ENCODE measurements at places on chromosomes 3 and 15. TPM values are rescaled to one million over a fixed set of nuclear protein-coding genes. Genes with fewer than 3 reads are reported as not detected.

PPM1L gene
- 37.9 TPM for total RNA-seq

GPR171 gene
- total RNA-seq, result 0.41 TPM

LMOD3 gene
- total RNA-seq, result not detected

STX19 gene
- total RNA-seq, result not detected

DNA sequence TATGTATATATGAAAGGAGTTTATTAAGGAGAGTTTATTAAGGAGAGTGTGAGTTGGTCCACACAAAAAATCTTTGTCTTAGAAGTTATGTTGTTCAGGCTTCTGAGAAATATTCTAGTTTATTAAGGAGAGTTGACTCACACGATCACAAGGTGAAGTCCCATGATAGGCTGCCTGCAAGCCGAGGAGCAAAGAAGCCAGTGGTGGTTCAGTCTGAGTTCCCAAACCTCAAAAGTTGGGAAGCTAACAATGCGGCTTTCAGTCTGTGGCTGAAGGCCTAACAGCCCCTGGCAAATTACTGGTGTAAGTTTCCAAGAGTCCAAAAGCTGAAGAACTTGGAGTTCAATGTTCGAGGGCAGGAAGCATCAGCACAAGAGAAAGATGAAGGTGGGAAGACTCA lies 42.4 kb upstream of the DAZL start:
- DNase-seq, result no peak

- no peak for DNase-seq
These were observed 735.4 kb upstream of the GRM7 start for GRCh38 chr3:6125520-6125919.

DNA sequence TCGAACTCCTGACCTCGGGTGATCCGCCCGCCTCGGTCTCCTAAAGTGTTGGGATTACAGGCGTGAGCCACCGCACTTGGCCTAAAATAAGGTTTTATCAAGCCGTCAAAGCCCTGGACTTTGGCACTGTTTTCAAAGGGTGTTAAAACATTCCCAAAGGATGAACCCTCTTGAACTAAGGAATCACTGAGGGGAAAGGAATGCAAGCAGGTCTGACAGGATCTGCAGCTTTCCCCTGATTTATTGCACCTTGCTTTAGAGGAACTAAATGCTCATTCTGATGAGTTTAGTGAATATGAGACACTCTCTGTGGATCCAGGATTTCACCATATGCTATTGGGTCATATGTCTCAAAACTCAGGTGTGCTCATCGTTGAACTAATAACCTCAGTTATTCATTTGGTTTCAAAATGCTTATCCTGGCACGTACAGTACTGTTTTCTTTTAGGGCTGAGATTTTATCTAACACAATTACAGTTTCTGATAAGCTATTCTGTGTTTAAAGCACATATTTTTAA lies 63.0 kb upstream of the TSC22D2 start:
- DNase-seq, result no peak

- no peak for DNase-seq
These were observed 436.1 kb downstream of the CHL1 start for GRCh38 chr3:632571-633170.

- no peak for DNase-seq
These were observed 2.0 kb downstream of the OR4F15 start for GRCh38 chr15:101813803-101814534.

- no peak for DNase-seq
These were observed 5.4 kb upstream of the LMAN1L start for GRCh38 chr15:74807282-74807681.

DNA sequence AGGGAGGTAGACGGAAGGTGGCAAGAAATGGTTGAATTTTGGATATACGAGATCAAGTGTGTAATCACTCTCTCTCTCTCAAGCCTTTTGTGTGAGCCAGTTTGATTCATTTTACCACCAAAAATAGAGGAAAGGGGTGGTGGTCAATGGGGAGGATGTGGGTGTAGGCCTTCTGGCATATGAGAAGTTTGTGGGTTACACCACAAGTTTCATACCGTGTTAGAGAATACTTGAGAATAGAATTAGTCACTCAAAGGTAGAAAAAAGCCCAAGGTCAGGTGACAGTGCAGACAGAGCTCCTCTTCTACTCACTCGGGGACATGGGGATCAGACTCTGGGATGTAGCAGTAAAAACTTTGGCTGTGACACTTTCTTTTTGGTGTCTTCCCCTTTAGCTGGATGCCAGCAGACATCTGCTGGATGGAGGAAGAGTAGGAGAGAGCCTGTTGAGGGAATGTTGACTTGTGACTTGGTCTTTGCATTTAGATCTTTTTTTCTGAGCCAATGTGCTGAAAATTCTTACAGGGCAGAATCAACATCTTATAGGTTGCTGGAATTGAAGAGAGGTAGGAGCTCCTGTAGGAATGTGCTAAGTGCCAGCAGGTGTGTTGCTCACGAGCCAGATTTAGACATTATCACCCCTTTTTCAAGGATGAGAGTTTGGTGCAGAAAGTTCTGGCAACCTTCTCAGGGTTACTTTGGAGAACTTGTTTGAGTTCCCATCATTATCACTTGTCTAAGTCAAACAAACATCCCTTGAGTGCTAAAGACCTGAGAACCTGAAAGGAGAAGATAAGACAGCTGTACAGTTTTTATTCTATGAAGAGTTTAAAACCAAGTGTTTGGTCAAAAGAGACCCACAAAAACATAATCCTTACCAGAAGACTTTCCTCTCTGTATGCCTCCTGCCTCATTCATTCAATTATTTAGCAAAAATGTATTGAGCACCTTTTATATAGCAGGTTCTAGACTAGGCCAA lies 43.9 kb upstream of the RYK start:
- DNase-seq, result no peak

GRCh38 chr3:64059484-64060175 lies 36.3 kb upstream of the PSMD6 start:
- DNase-seq, result no peak

Data from sigmoid colon (tissue), 7 donors.